ENCODE measurements at places on chromosomes 2 and 18.
A peak's percentile ranks its signal among the peaks of the same experiment; 100 is the strongest.

- no peak for DNase-seq
Observed at GRCh38 chr2:218125626-218126080, at the start of gene CXCR2. CXCR2 (plus strand) TSS chr2:218126028; CDS start chr2:218134802, 8,774 bp downstream.

- no peak for DNase-seq
Observed at GRCh38 chr2:1081451-1082225, 131.0 kb downstream of the SNTG2 start.

DNA sequence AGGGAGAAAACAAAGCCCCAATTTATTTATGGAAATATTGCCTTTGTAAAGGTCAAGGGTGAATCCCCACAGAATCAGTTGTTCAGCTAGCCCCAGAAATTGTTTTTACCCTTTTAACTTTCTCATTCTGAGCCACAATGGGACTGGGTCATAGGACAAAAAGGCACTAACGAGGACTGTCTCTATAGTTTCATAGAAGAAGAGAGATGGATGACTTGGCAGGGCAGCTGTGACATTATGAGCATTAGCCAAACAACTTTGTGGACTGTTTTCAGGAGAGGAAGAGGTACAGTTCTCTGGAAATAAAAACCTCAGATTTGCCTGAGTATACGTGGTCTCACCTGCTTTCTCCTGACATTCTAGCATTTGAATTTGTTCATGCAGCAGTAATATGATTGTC is 1155.8 kb upstream of the CHAC2 start:
- DNase-seq, result no peak

DNA sequence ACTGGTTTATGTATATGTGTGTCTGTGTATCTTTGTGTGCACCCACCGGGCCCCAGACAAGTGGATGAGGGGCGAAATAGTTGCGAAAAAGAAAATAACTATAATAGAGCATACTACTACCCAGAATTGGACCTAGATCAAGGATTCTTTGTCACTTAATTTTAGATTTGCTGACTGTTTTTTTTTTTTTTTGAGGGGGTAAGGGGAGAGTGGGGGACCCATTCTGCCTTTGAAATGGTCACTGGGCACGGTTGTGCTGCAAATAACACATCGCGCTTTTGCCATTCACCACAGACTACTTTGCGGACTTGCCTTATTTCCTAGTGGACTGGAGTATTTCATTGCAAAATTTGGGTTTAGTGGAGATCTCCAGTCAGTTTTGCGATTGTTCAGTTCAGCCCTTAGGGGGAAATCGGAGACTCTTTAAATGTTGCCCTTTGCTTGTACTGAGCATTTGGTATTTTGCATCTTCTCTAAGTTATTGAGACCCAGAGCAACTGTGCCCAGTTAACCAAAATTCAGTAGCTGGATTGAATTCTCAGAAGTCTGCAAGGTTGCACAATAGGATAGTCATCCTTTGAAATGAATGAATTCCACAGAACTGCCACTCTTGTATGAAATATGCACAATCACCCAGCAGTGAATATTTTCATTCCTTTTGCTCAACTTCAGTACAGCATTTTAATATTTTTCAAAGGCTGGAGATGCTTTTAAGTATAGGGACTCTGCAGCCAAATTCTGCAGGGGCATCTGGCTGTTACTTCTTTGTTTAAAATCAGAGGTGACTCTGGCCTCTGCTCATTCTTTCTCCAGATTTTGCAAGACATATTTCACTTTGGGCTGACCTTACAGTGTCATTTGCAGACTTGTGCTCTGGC is 2.9 kb downstream of the TRIB2 start:
- DNase-seq, result no peak

GRCh38 chr2:216651351-216651881 is 18.2 kb downstream of the IGFBP2 start:
- DNase-seq, result no peak

DNA sequence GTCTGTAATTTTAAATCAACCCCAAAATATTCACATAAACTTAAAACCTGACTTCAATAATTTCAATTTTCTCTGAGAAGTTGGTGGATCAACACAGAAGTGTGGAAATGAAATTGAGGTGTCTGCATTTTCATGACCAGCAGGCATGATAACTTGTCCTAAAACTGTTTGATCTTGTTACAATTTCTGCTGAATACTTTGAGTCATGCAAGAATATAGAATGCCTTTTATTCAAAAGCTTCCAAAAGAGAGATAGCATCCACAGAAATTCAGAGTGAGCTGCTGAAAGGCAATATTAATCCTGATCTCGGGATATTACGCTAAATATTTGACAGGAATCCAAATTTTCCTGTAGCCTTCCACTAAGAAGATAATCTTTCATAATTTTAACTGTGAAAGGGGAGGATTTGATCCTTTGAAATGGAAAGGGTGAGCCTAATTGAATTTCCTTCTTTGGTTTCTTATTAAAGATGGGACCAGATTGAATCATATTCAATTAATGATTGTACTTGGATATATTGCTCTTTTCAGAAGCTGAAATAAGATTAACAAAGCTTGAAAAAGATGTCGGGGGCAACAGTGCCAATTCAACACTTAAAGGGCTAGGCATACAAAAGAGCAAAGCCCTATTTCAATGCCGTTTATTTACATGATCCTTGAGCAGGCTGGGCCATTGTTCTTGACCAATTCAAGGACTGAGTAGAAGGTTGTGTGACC is 129.3 kb downstream of the NCKAP5 start:
- DNase-seq, result no peak

- DNase-seq, result no peak
Observed at GRCh38 chr18:51617167-51617566, 419.7 kb upstream of the MEX3C start.

DNA sequence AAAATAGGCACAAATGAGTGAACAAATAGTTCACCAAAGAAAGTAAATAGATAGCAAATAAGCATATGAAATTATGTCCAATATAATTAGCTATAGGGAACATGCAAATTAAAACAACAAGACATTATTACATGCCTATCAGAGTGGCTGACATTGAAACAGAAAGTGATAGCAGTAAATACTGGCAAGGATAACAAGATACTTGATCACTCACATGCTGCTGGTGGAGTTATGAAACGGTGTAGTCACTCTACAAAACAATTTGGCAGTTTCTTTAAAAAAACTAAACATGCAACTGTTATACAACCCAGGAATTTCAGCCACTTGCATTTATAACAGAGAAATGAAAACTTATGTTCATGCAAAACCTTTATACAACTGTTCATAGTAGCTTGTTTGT is 439.2 kb upstream of the ACVR2A start:
- no peak for DNase-seq

GRCh38 chr2:138390316-138390945 is 111.1 kb upstream of the SPOPL start:
- DNase-seq, result peak; percentile 18

DNA sequence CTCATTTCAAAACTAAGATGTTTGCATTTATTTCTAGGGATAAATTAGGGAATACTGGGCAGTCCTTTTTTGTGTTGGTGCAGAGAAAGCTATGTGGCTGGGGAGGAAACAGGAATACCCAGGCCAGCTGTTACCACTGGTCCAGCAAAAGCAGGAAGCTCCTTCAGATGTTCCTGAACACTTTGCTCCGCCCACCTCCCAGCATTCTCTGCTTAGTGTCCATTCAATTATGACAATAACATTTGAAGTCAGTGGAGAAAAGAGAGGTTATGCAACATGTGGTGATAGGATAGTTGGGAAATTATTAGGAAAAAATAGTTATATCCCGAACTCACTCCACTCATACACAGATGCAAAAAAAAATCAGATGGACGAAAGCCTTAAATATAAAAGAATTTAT is 22.1 kb upstream of the ARPC2 start:
- DNase-seq, result no peak

GRCh38 chr2:205701509-205701908 is 19.2 kb downstream of the NRP2 start:
- no peak for DNase-seq

DNA sequence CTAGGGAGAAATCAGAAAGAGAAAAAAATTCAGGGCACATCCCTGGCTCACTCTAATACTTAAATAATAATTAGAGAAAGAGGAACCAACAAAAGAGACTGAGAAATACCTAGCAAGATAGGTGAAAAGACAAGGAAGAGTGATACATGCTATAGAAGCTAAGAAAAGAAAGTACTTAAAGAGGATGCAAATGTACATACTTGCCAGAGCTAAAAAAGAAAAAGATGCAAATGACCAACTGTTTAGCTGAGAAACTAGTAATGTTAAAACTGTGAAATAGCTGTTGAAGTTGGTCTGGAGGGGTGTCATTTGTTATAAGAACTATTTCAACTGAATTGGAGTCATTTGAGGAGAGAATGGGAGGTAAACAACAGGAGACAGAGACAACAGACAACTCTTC is 412.2 kb downstream of the SPAG16 start:
- DNase-seq, result no peak

GRCh38 chr2:108382196-108382595 is 4.4 kb downstream of the SULT1C4 start:
- no peak for DNase-seq

DNA sequence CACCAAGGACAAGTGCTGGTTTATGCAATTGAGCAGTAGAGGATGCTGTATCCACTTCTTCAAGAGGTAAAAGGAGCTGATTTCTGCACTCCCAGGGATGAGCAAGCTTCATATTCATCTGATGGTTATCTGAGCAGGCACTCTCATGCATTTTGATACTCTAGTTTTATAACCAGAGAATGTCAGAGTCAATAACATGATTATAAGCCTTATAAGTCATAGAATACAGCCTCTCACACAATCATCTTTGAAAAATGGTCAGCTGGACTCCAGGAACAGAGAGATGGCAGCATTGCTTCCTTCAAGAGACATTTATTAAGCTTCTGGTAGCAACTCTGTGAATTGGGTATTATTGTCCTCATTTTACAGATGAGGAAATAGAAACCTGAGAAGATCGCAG is 167.1 kb downstream of the SLC8A1 start:
- DNase-seq, result no peak

DNA sequence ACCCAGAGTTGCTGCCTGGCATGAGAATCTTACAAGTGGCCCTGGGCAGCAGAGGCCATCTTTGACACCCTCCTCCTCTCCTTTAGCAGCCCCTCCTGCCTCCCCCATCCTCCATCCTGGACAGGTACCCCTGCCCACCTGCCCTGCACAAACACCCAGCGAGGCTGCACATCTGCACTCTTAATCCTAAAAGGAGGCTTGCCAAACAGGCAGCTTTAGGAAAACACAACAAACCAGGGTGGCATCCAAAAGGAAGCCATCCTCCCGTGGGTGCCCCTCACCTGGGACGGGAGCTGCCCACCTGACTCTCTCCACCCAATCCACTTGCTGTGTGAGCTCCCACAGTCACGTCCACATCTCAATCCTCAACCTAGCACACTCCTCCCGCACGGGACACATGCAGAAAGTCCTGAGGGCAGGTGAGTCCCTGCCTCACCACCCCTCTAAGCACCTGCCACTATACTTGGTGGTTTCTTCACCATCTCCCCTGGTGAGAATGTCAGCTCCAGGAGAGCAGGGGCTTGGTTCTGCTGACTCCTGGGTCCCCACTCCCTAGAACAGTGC is 5.8 kb downstream of the BIN1 start:
- no peak for DNase-seq

GRCh38 chr18:24075767-24076597 is 61.4 kb downstream of the TTC39C start:
- no peak for DNase-seq

- no peak for DNase-seq
Observed at GRCh38 chr2:137893145-137893544, 71.1 kb upstream of the HNMT start.

- DNase-seq, result no peak
Observed at GRCh38 chr2:235640926-235641723, 147.3 kb downstream of the AGAP1 start.

GRCh38 chr2:219416938-219417337 is 1.2 kb upstream of the DES start:
- no peak for DNase-seq

DNA sequence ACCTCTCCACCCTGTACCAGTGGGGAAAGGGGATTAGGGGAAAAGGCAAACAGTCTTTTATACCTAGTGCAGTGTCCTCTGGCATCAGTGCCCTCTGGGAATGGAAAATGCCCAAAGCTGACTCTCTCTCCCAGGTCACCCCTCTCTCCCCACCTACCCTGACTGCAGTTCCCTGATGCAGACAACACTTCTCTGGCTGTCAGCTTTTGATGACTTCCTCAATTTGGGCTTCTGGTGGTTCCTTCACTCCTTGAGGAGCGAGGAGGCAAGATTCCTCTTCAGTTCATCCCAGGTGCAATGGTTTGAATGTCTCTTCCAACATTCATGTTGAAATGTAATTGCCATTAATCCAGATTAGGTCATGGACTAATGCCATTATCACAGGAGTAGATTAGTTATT is 19.7 kb upstream of the PPM1B start:
- no peak for DNase-seq

GRCh38 chr2:109188898-109189297 is 59.9 kb downstream of the SH3RF3 start:
- DNase-seq, result no peak

GRCh38 chr2:33108483-33109443 is 162.0 kb downstream of the LTBP1 start:
- no peak for DNase-seq

DNA sequence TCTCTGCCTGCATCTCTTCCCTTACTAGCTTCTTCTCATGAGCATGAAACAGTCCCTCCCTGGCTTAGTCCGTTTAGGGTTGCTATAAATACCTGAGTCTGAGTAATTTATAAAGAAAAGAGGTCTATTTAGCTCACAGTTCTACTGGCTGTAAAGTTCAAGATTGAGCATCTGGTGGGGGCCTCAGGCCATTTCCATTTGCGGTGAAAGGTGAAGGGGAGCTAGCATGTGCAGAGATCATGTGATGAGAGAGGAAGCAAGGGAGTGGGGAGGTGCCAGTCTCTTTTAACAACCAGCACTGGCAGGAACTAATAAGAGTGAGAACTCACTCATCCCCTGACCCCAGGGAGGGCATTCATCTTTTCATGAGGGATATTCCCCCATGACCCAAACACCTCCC is 26.8 kb downstream of the RHBDD1 start:
- no peak for DNase-seq

- DNase-seq, result peak; percentile 96
Observed at GRCh38 chr2:200177971-200178911, 128.3 kb upstream of the SPATS2L start.

DNA sequence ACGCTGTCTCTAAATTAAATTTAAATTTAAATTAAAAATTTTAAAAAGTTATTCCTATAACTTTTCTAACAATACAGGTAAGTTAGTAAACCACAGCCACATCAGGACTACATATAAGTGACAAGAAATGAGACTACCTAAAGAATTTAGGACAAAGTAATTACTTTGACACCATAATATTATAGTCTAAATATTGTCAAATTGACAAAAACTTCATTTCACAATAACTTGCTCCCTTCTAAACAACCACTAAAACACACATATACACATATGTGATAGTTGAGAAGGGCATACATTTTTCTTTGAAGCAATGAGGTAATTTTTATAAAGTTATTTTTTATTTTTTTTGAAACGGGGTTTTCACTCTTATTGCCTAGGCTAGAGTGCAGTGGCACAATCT is 31.6 kb downstream of the FAM161A start:
- DNase-seq, result no peak
